ENCODE measurements at places on chromosomes 5 and 9.

DNA sequence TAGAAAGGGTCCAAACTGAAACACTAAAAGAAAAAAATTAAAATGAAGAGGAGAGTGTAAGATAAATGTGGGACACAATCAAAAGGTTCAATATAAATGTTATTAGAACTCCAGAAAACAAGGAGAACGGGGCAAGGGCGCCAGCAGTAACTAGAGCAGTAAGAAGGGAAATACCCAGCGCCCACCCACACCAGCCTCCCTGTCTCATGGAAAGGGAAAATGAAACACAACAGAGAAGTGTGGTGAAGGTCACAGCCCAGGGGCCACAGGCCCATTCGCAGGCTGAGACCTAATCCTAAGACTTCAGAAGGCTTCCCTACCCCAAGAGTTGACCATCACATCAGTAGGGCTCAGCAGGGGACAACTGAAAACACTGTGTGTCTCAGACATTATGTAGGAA is 45.8 kb upstream of the CLK4 start:
- DNase-seq, result no peak

DNA sequence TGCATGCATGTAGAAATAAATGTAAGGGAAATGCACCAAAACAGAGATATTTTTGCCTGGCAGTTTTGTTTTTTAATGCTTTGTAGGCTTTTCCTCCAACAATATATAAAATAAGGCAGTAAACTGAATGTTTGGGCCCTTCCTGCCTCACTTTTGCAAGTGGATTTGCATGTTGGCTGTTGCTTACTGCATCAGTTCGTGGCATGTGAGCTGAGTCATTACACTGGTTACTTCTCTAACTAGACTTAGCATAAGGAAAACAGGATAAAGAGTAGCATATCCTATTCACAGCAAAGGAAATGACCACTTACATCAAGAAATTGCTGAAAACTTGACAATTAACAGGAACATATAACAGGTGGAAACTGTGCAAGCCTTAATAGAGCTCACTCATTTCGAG is 113.4 kb downstream of the TLE1 start:
- DNase-seq, result no peak

DNA sequence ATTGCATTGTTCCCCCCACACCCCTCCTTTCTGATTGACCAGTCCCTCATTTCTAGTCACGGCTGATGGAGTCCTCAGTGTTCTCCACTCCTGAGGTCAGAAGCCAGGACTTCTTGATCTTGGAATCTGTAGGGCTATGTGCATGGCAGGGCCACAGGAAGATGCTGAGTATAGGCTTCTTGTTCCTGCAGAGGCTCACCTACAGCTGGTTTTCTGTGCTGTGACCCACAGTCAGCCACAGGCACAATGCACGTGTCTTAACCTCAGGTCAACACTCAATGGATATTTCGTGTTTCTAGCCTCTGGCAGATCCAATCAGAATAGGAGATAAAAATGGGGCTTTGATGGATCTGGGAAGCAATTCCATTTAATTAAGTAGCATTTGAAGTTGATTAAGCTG is 14.3 kb upstream of the CXCL14 start:
- DNase-seq, result no peak

GRCh38 chr9:123389070-123389469 is 33.1 kb downstream of the CRB2 start:
- no peak for DNase-seq

DNA sequence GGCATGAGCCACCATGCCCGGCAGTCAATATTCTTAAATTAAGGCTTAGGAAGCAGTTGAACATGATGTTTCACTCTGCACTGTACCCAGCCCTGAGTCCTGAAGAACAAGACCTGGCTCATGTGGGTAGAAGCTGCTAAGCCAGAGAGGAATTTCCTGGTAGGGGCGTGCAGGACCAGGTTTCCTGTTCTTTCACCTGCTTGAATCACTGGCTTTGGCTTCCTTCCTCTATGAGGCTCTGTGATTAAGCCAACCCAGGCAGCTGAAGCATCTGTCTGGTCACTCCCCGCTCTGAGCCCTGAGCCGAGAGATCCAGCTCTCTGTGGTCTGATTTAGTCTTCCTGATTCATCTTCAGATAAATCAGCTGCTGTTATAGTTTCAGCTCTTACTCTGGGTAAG is 29.1 kb downstream of the CFAP77 start:
- no peak for DNase-seq

- no peak for DNase-seq
These were observed 96.7 kb downstream of the NUDT12 start for GRCh38 chr5:103465891-103466290.
